ENCODE measurements at places on chromosomes 2 and 18. TPM values are rescaled to one million over a fixed set of nuclear protein-coding genes. Genes with fewer than 3 reads are reported as not detected.

SCLY gene
- 40.4 TPM for total RNA-seq

LRATD1 gene
- total RNA-seq: not detected

IL36B gene
- total RNA-seq: not detected

EVA1A gene
- total RNA-seq: not detected

Measured in activated CD8-positive, alpha-beta T cell treated with anti-CD3 and anti-CD28 coated beads, Interleukin-2, amount 10 ng/mL, durations not matched to agents 7 days and 5 days (primary cell).